Left renal pelvis (tissue), 4 donors: ENCODE measurements at places on chromosomes 1 and 21. TPM values are rescaled to one million over a fixed set of nuclear protein-coding genes. Genes with fewer than 3 reads are reported as not detected.

The S100B gene
- 13.8 TPM for polyA plus RNA-seq

The LCE1E gene
- not detected for polyA plus RNA-seq

The CFHR1 gene
- polyA plus RNA-seq: not detected

The TACSTD2 gene
- 45.8 TPM for polyA plus RNA-seq

- no peak for DNase-seq
Measured at GRCh38 chr1:59831529-59831928, 16.8 kb downstream of the HOOK1 start.

- DNase-seq: no peak
Measured at GRCh38 chr1:221087919-221088318, 208.7 kb downstream of the HLX start.

- DNase-seq: no peak
Measured at GRCh38 chr1:205075642-205076155, 8.6 kb downstream of the TMEM81 start.

GRCh38 chr1:1217621-1218523 lies 3.9 kb upstream of the TNFRSF4 start:
- DNase-seq: no peak

DNA sequence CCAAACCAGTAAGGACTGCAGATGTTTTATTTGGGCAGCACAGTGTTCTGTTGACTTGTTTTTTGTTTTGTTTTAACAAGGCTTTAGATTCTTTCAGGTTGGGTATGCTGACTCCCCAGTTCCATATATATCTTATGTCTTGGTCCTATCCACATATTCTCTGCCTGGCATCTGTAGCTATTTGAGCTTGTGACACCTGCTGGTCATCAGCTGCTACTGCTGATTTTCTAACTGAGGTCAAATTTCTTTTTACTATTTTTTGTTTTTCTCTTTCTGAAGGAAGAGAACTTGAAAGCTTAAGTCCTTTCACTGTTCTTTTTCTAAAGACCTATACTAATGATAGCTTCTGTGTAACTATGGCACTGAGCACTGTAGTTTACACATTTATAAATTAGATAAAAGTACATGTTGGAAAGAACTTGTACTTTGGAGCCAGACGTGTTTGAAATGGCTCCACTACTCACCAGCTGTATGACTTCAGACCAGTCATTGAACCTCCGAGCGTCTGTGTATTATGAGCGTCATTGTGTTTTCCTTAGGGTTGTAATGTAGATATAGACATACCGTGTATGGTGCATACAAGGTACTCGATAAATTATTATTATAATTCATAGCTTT lies 109.4 kb downstream of the NRDC start:
- DNase-seq: peak; percentile 25

GRCh38 chr21:37675202-37675801 lies 241.0 kb downstream of the KCNJ6 start:
- no peak for DNase-seq

GRCh38 chr1:20400341-20401177 lies 85.5 kb downstream of the CAMK2N1 start:
- DNase-seq: no peak
